ENCODE measurements at places on chromosomes 2 and 18.

GRCh38 chr18:32576296-32576916, 105.7 kb upstream of the GAREM1 start:
- no peak for DNase-seq

- DNase-seq = peak; percentile 35
Observed at GRCh38 chr2:172234716-172235691, 132.3 kb upstream of the DLX2 start.

DNA sequence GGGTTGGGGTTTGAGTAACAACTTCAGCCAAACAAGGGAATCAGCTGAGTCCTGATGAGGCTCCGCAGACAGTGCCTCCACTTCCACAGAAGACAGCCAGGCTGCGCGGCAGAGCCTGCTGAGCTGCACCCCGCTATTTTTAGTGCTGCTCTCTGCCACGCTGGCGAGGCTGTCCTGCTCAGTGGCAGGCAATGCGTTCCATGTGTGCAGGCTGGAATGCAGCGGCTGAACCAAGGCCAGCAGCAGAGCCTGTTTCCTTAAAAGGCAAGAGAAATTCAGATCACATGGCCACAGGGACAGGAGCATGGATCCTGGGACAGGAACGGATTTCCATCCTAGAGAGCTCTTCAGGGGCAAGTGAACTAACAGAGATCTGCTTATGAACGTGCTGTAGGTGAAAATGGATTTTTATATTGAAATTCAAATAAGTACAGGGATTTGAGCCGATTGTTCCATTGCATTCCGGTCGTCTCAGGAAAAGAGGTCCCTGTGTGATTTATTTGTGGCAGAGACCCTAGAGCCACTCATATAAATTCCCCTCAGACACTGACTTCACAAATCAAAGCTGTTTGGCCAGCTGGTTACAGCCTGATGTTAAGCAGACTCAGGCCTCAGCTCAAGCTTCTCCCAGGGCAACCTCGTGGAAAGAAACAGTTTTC, 98.7 kb downstream of the COL6A3 start:
- DNase-seq = no peak

DNA sequence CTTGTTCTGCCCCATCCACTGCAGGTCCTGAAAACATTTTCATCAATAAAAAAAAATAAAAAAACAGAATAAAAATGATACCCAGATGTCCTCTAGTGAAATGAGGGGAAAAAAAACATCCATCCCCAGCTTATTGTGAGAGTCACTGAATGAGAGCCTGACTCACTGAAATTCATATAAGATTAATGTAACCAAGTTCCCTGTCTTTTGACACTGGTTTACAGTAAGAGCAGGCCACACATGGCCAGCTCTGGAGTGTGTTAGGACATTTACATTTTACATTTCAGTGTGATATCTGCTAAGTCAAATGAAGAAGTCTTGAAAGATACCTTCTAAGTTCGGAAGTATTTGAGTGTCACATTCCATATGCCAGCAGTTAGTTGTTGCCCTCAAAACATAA, 21.1 kb upstream of the IL18R1 start:
- DNase-seq = no peak

DNA sequence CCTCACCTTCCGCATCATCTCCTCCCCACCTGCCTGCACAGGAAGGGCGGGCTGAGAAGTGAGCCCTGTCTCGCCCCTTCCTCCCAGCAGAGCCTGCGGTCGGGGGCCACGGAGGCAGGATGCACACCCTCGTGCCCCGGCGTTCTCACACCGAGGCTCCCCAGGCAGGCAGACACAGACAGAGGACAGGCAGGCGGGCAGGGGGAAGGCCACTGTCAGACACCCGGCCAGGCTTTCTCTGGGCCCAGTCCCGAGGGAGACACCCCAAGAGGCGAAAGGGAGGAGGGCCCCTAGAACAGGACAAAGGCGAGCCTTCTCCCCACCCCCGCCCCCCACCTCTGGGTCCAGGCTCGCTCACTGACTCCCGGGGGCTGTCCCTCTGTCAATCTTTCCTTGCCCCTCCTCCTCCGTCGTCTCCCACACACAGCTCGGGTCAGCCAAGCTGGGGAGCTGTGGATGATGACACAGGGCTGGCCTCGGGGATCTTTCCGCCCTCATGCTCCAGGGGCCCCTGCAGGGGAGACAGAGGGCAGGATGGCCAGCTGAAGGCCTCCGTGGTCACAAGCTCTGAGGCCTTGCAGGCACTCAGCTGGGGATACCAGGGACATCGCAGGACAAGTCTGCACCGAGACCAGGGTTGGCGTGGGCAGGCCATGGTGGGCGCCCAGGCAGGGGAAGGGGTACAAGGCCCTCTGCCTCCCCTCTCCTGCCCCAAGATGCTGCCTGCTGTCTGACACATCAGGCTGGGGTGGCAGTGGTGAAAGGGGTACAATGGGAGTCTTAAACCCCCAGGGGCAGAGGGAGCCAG, 24.9 kb downstream of the BIN1 start:
- DNase-seq = no peak

DNA sequence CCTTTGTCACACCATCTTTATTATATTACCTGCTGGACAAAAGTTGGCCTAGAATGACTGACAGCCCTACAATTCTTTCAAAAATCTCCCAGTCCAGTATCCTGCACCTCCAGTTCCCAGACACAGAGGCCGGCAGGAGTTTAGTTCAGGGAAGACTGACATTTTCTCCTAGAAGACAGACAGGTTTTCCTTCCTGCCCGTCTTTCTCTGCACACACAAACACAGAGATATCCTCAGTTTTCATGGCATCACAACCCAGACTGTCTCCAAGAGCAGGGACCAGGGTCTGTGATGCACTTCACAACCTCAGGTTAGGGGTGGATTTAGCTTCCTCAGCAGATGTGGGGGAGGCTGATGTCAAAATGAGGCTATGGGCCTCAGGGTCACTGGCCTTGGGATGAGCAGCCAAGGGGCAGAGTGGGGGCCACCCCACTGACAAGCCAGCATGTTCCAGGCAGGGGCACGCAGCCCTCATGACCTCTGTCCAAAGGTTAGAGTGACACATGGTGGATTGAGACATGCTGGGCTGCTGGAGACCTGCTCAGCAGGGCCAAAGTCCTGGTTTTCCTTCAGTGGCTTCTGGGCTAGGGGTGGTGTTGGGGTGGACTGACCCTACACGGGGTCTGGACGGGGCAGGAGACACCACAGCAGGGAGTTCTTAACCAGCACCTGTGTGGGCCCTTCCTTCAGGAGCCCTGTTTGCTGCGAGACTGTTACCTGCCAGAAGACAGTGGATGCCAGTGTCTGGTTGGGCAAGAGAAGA, 70.5 kb downstream of the SFXN5 start:
- no peak for DNase-seq

GRCh38 chr18:77708826-77709506, 459.3 kb downstream of the GALR1 start:
- DNase-seq = no peak

GRCh38 chr2:24788816-24789215, 4.4 kb downstream of the PTRHD1 start:
- DNase-seq = no peak

DNA sequence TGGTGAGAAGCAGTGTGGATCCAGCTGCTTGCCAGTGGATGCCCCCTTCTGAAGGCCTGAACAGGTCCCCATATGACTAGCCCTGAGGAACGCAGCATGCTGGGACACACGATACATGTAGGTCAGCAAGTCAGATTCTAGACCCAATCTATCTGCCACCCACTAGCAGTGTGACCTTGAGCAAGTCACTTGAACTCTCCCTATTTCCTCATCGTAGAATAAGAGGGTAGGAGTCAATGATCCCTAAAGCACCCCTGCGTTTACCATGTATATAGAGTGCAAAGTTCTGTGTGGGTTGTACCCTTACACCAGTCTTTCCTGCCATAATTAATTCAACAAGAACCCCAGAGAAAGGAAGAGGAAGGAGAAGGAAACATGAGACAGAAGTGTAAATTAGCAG, 123.7 kb downstream of the GALNT14 start:
- no peak for DNase-seq

DNA sequence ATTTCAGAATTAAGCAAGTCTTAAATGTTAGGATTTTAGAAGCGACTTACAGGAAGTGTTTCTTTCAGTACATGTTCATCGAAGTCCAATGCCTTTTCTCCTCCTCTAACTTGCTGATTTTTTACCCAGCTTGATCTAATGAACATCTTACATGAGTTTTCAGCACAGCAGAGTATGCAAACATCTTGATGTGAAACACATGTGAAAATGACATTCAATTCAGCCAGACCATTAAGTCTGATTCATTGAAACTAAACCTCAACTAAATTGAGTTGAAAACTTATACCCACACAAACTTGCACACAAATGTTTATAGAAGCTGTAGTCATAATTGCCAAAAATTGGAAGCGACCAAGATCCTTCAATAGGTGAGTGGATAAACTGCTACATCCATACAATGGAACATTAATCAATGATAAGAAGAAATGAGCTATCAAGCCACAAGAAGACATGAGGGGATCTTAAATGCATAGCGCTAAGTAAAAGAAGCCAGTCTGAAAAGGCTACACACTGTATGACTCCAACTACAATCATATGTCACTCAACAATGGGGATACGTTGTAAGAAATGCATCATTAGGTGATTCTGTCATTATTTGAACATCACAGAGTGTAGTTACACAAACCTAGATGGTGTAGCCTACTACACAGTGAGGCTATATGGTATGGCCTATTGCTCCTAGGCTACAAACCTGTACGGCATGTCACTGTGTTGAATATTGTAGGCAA, 18.5 kb downstream of the PSTPIP2 start:
- DNase-seq = no peak

DNA sequence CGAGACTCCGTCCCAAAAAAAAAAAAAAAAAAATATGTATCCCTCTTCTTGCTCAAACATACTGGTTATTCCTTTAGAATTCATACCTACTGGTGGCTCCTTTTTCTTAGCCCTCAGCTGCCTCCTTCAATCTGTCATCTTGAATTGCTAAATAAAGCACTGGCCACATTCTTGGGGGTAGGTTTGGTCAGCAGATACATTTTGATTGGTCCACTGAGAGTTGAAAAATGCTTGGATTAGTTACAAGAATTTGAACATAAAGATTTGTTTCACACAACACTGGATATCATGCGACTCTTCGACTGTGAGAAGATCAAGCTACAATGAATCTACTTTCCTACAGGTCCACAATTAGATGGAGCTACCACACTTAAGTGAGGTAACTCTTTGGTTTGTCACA, 906.1 kb upstream of the SLC39A10 start:
- no peak for DNase-seq

GRCh38 chr18:44216169-44216568, 464.5 kb upstream of the SETBP1 start:
- no peak for DNase-seq

- DNase-seq = no peak
Observed at GRCh38 chr2:45263147-45263546, 253.9 kb upstream of the SIX2 start.

GRCh38 chr18:10232062-10232461, 222.4 kb upstream of the APCDD1 start:
- DNase-seq = no peak

DNA sequence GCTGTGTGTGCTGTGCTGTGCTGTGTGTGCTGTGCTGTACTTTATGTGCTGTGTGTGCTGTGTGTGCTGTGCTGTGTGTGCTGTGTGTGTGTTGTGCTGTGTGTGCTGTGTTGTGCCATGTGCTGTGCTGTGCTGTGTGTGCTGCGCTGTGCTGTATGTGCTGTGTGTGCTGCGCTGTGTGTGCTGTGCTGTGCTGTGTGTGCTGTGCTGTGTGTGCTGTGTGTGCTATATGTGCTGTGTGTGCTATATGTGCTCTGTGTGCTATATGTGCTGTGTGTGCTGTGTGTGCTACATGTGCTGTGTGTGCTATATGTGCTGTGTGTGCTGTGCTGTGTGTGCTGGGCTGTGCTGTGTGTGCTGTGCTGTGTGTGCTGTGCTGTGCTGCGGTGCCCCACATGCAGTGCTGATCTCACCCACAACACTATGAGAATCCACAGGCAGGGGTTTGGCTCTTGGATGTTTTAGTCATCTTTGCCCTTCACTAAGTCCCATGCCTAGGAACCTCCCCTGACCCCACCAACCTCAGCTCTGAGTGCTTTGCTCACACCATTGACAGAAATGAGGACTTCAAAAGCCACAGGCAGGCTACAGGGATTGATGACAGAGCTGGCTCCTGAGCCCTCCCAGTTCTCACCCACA, 30.5 kb upstream of the MAL start:
- DNase-seq = no peak
